ENCODE measurements at places on chromosomes 3 and 15.

- no peak for DNase-seq
Observed at GRCh38 chr15:66649235-66649984, 52.6 kb upstream of the SMAD6 start.

GRCh38 chr15:65723876-65724275 lies 68.2 kb downstream of the DENND4A start:
- no peak for DNase-seq

- DNase-seq = no peak
Observed at GRCh38 chr15:51492528-51492927, 130.0 kb downstream of the DMXL2 start.

DNA sequence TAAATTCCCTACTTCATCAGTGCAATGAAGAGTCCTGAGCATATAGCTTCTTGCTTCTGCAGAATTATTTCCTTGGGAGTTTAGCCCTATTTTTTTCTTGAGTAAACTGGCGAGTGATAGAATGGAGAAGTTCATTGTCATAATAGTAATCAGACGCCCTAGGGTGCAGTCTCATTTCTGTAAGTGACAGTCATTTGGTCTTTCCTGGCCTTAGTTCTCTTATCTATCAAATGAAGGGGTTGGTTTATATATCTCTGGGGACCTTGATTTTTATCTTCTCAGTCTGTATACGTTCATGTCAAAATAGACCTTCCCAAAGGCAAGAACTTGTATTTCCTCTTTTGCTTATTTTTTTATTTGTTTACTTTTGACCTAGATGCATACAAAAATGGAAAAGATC lies 9.9 kb upstream of the ALPK3 start:
- DNase-seq = no peak

DNA sequence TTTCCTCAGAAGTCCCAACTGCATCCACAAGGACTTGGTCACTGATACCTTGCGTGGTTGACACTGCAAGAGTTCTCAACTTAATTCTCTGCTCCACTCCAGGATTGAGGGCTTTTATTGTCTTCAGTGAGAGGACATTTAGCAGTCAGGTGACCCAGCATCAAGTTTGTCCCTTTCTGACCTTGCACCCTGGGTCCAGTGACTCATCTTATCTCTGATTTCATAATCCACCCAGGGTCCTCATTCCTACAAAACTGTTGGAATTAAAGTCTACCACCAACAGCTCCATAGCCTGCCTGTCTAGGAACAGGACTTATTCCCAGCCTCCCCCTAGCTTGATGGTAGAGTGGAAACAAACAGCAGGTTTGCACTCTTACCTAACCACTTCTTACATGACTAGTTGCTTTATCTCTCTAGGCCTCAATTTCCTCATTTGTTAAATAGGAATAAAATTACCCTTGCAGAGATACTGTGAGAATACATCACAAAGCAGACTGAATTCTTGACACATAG lies 151.3 kb upstream of the LPP start:
- no peak for DNase-seq

- no peak for DNase-seq
Observed at GRCh38 chr3:194168994-194169393, 33.0 kb downstream of the HES1 start.

- DNase-seq = no peak
Observed at GRCh38 chr15:79091204-79091867, 756 bp upstream of the RASGRF1 start.

Data from NCI-H1048 (cell line).